ENCODE measurements at places on chromosomes 5 and 9. TPM values are rescaled to one million over a fixed set of nuclear protein-coding genes. Genes with fewer than 3 reads are reported as not detected.

- DNase-seq, result no peak
Measured at GRCh38 chr9:127637322-127637847, 25.3 kb downstream of the STXBP1 start.

GRCh38 chr9:124795881-124796431 is 19.0 kb downstream of the OLFML2A start:
- no peak for DNase-seq

DNA sequence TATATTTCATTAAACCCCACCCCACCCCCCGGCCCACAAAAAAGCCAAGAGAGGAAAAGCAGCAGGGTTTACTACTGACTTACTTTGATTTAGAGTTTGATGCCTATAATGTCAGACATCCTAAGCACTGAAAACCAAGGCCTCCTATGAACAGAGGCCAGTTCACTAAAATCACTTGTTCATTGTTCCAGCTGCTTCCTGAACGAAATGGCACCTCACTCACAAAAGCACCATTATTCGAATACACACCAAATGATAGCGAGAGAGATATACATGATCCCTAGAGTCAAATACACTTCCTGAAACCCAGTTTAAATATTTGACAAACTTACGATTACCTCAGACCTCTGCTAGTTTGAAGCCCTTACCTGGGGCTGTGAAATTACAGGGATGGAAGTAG is 66.6 kb downstream of the LPAR1 start:
- no peak for DNase-seq

DNA sequence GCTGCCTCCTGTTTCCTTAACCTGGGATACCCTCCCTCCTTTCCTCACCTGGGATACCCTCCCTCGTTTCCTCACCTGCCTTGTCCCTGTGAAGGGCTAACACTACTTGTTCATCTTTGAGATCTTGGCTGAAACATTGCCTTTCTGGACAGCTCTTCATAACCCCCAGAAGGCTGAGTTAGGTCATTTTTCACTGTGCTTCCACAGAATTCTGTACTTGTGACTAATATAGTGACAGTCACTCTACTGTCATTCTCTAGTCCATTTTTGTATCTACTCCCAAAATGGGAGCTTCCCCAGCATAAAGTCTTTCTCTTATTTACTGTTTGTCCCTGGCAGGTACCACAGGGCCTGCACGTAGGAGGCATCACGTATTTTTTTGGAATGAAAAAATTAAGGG is 21.5 kb upstream of the DAB2 start:
- no peak for DNase-seq

DNA sequence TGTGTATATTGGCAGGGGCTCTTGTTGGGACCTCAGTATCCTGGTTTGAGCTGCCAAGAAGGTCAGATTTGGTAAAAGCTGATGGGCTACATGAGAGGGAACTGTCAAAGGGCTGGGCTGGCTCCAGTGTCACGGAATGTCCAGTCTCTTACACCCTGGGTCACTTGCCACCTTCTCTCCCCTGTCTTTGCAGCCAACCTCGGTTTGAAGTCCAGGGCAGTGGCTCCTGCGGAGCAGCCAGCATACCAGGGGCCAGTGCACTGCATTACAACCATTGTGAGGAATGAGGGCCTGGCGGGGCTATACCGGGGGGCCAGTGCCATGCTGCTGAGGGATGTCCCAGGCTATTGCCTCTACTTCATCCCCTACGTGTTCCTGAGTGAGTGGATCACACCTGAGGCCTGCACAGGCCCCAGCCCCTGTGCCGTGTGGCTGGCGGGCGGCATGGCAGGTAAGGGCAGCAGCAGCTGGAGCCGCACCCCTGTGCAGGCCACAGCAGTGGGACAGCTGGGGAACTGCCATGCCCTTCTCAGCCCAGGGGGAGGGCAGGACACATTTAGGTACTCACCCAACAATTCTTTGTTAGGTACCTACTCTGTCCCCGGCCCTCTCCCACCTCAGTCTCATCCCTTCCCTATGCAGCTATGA is 24.2 kb downstream of the IL9 start:
- peak; percentile 73 for DNase-seq

DNA sequence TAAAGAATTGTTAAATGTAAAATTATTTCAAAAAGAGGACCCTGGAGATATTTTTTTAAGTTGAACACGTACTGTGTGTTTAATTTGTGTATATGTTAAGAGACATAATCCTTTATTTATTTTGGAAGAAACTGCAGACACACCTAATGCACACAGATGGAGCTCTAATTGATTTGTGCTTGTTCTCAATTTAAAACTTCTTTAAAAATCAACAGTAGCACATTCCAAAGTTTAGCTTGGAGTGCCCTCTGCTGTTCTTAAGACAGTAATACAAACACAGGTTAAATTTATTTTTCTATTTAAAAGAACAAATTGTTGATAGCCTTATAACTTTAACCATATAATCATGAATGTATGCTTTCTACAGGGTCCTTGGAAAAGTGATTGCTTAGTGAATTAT is 277.6 kb upstream of the ADAMTS16 start:
- DNase-seq, result no peak

Gene RXRA
- total RNA-seq, result 178 TPM

Measured in suprapubic skin (tissue), 4 donors.